Activated CD8-positive, alpha-beta memory T cell treated with anti-CD3 and anti-CD28 coated beads, Interleukin-2, amount 50 U/mL, for 4 hours (primary cell): ENCODE measurements at places on chromosomes 7 and 10.

- no peak for DNase-seq
Observed at GRCh38 chr7:69429911-69430383, 168.3 kb upstream of the AUTS2 start.

DNA sequence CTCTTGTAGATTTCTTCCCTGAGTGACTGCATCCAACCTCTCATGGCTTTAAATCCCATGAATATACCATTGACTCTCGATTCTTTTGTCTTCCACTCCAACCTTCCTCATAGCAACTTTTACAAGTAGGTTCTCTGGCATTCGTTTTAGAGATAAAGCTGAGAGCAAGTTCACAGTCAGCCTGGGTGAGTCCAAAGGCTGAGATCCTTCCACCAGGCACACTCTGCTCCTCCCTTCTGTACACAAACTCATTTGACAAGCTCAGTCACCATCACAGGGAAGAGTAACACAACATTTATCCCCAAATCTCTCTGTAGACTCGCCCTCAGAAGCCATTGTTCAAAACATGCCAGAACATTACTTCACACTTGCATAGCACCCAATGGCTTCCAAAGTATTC, 10.9 kb downstream of the CTTNBP2 start:
- DNase-seq = no peak

GRCh38 chr7:20085086-20085485, 132.1 kb downstream of the MACC1 start:
- no peak for DNase-seq

- no peak for DNase-seq
Observed at GRCh38 chr10:81019029-81019890, 481.6 kb downstream of the SH2D4B start.

DNA sequence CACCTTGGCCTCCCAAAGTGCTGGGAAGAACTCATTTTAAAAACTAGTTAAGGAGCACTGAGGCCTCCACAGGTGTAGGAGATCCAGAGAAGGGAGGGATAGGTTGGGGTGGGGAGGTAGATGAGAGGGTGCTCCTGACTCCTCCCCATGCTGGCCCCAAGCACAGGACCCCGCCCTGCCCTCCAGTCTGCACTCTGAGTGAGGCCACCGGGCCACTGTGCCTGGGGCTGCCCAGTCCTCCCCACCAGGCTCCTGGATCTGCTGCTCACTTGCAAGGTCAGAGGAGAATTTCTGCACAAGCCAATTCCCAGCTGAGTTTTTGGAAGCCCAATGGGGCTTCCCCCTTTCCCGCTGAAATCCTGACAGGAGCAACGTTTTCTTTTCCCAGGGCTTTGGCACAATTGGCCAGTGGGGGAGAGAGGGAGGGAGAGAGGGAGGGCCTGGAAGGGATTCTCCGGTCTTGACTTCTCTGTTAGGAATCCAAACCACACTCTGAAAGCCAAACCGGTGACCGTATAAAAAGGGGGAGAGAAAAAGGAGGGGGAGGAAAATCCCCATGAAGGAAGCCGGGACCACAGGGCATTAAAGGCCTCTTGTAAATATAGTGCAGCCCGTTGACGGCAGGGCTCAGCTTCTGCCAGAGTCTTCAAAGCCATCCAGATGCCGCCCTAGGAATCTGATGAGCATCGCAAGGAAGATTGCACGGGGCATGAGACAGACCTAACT, 116.2 kb downstream of the SH3PXD2A start:
- no peak for DNase-seq

GRCh38 chr10:110083884-110084283, 76.1 kb downstream of the ADD3 start:
- no peak for DNase-seq

DNA sequence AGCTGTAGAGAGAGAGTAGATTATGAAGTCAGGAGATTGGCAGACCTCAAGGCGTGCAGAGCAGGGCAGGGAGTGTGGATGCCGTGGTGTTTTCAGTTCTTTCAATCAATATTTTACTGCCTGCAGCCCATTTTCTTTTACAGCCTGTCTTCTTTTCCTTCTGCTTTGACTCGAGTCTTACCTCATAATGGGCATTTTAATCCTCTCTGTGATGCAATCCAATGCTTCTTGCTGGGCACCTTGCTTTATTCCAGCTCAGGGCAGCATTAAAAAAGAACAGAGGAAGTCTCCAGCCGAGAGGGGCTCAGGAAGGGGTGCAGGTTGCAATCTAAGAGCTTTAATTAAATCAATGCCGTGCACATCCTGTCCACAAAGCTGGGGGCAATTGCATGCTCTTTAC, 839.0 kb downstream of the LRMDA start:
- no peak for DNase-seq

- DNase-seq = no peak
Observed at GRCh38 chr7:121307021-121307574, 21.7 kb upstream of the WNT16 start.

- no peak for DNase-seq
Observed at GRCh38 chr7:120442838-120443237, 169.9 kb downstream of the KCND2 start.

DNA sequence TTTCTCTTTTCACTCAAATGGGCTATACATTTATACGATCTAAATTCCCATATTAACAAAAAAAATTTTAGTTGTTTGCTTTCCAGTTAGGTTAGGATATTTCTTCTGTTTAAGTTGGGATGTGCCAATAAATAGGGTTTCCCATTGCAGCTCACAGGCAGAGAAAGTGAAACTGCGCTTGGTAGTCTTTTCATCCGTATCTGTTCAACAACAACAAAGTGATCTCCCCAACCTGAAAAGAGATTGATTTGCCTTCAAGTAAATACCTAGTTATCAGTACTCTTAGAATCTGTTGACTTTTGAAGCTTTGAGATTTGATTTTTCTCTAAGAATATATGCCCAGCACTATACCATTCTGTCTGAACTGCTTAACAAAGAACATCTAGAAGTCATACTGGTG, 143.4 kb downstream of the DYNC1I1 start:
- DNase-seq = no peak

DNA sequence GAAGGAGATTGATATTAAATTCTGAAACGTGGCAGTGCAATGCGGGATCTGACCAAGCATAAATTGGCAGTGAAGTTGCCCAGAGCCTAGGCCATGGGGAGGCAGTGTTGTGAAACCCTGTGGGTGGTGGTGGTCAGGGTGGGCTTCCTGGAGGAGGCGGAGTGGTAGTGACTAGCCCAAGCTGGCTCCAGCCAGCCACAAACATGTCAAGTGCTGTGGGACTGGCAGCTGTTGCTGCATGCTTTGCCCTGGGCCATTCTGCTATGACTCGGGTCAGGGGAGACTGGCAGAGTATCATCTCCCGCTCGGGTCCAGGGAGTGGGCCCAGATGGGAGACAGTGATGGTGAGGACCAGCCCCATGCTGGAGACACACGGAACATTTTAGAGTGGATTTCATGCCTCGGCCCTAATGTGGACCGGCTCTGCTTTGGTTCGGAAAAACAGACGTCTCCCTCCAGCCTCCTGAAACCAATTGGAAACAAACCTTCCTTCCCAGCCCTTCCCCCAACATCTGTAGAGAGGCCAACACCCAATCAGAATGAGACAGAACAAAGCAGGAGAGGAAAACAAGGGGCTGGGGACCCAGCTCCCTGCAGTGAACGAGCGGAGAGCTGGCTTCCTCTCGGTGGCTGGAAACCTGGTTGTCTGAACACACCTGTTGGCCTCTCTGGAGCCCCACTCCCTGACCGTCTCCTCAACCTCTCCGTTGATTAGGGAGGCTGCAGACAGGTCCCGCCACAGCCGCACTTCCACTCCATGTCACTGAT, 58.2 kb downstream of the TMEM270 start:
- no peak for DNase-seq

GRCh38 chr7:88669913-88670312, 89.6 kb upstream of the ZNF804B start:
- DNase-seq = no peak

DNA sequence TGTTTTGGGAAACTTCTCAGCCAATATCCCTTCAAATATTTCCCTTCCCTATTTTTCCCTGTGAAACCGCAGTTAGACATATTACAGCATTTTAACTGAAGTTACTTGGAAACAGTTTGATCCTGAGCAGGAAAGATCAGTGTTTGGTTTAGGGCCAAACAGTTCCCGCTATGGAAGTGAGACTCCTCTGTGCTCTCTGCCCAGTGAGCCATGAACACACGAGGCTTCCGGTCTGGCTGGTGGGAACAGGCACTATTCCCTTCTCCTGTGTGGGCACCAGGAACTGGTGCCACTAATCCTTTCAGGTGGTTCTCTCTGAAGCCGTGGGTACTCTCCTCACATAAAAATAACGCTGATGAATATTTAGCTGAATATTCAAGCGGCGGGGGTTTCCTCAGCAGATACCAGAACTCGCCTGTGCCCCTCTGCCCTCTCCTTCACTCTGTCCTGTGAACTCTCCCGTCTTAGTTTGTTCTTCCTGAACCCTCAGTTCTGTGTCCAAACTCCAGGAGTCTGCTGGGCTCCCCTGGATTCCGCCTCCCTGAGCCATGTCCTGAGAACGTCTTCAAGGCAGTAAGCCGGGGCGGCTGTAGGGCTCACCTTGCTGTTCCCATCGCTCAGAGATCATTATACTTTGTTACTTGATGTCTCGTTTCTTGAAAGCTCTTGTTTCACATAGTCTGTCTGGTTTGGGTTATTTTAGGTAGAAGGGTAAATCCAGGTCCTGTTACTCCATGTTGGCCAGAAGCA, 25.7 kb downstream of the FOXL3 start:
- no peak for DNase-seq

GRCh38 chr10:70477661-70478162, 855 bp upstream of the PALD1 start:
- peak; percentile 85 for DNase-seq

GRCh38 chr7:105567024-105567423, 14.3 kb downstream of the EFCAB10 start:
- no peak for DNase-seq

- DNase-seq = no peak
Observed at GRCh38 chr10:131806646-131807317, 94.0 kb upstream of the PPP2R2D start.

GRCh38 chr10:60816628-60817397, 38.5 kb downstream of the CDK1 start:
- peak; percentile 18 for DNase-seq

GRCh38 chr7:68720697-68721096, 877.6 kb upstream of the AUTS2 start:
- no peak for DNase-seq

GRCh38 chr7:28528899-28529298, 116.6 kb downstream of the CREB5 start:
- no peak for DNase-seq

GRCh38 chr10:91593366-91593765, 39.5 kb downstream of the PPP1R3C start:
- no peak for DNase-seq

GRCh38 chr10:11913079-11913641, 90.0 kb downstream of the PROSER2 start:
- DNase-seq = no peak
